T-helper 22 cell (primary cell): ENCODE measurements at places on chromosomes 5 and 9.

DNA sequence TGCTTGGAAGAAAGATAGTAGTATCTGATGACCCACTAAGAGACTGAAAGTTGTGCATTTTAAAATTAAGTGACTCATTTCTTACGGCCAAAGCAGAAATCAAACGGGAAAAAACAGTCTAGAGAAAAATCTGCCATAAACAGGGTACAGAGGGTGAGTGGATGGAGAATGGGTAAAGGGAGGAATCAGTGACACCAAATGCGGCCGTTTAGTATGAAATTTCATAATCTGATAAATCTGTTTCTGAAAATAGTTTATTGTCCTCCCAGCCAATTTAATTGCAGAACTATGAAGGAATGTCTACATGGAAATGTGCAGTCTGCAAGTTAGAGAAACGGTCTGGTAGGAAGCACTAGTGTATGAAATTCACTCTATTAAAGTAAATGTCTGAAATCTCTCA is 39.5 kb downstream of the ADAMTS12 start:
- DNase-seq, result no peak

GRCh38 chr5:34598177-34598794 is 57.8 kb upstream of the RAI14 start:
- no peak for DNase-seq

DNA sequence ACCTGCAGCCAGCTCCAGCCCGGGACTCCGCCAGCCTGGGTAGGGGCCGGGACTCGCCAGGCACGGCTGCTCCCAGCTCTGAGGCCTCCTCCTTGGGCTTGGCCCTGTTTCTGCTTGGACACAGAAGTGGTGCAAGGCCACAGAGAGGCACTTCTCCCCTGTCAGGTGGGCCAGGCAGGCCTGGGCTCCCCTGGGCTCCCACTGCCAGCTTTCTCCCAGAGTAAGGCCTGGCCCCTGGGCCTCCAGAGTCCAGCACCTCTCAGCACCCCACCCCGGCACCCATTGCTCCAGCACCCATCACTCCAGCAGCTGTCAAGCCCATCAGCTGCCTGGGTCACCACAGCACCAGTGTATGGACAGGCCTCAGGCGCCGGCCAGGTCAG is 71.1 kb upstream of the LRRTM2 start:
- no peak for DNase-seq

GRCh38 chr5:125536582-125536981 is 790.1 kb upstream of the ZNF608 start:
- no peak for DNase-seq

- no peak for DNase-seq
These were observed 957 bp downstream of the SHB start for GRCh38 chr9:38067859-38068681.

DNA sequence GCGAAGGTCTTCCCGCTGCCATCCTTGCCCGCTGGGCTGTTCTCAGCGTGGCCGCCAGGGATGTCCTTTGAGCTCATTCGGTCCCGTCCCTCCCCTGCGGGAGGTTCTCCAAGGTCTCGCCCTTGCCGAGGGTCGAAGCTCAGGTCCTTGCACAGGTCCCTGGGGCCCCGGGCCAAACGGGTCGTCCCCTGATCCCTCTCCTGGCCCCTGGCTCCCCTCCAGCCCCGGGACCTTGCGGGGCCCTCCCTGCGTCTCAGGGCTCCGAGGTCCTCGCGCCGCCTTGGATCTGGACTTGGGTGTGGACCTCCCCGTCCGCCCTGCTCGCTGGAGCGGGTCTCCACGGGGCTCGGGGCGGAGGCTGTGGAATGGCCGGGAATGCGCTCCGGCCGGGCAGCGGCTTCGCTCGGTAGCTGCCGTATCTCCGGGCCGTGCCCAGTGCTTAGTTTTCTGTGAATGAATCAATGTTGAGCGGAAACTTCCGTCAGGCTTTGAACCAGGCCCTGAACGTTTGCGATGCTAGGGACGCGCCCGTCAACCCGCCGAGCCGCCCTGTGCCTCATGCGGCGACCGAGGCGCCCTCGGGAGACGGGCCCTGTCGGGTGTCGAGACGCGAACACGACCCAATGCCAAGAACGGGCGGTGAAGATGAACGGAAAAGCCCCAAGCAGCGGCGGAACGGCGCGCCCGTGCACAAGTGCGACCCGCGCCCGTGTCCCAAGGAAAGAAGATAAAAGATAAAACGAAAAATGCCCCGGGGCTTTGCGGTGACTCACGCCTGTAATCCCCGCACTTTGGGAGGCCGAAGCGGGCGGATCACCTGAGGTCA is 780 bp downstream of the RNU6ATAC start:
- DNase-seq, result peak; percentile 61

GRCh38 chr9:87035879-87036278 is 88.6 kb upstream of the GAS1 start:
- no peak for DNase-seq

GRCh38 chr5:143922718-143923117 is 110.8 kb downstream of the HMHB1 start:
- no peak for DNase-seq

- no peak for DNase-seq
These were observed 3.4 kb downstream of the EPB41L4B start for GRCh38 chr9:109317311-109317978.

DNA sequence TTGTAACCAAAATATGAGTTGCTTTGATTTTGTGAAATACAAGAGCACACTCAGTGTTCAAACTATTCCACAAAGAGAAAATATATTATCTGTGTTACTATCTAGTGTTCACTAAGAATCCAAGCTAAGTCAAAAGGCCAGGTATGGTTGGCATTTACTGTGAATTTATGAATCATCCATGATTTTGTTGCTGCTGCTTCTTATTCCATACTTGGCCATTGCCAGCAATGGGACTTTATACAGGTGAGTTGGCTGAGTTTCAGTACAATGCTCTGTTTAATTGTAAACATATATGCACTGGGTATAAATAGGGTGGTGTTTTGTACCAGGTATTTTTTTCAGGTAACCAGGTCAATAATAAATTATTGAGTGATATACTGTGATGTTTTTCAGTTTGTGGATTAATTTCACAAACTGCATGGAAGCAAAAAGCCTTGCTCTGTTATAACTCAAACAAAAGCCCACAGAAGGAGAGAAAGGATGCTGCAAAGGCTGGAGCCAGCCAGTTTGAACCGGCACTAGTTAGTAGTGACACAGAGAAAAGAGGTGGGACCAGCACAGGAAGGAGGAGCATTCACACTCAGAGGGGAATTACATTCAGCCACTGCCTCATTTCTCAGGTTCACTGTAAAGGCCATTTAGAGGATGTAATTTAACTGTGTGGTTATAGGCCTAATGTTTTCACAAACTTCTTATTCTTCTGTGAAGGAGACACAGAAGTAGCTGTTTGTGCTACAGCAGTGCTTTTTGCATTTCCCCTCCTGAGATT is 381.8 kb downstream of the ADGRV1 start:
- DNase-seq, result no peak

DNA sequence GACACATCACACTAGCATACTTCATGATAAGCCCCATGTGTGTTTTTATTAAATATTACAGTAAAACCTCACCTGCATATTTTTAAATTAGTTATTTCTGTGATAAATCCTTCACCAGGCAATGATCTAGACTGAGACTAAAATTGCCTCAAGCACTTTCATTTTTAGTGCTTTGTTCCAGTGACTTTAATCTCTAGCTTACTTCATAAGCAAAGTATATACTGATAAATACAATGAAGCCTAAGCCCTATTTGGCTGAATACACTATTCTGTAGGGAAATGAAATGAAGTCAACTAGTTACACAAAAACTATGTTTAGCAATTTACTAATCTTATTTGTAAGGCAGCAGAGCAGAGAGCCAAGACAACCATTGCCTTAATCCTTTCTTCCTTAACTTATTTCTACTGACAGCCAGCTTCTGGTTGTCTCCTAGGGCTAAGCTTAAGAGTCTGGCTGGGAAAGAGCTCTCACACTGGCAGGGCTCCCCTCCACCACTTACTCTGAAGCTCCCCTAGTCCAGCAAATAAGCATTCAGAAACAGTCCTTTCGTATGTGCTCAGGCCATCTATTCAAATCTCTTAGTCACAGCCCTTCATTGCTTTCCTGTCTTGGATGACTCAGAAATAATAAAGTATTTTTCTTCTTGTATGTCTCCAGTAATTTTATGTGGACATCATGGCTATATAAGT is 31.4 kb upstream of the MTAP start:
- DNase-seq, result no peak

- no peak for DNase-seq
These were observed 143.7 kb upstream of the PCA3 start for GRCh38 chr9:76620581-76620980.
